ENCODE measurements at places on chromosomes 16 and 17.

- no peak for DNase-seq
Observed at GRCh38 chr17:43465049-43465448, 18.7 kb upstream of the DHX8 start.

DNA sequence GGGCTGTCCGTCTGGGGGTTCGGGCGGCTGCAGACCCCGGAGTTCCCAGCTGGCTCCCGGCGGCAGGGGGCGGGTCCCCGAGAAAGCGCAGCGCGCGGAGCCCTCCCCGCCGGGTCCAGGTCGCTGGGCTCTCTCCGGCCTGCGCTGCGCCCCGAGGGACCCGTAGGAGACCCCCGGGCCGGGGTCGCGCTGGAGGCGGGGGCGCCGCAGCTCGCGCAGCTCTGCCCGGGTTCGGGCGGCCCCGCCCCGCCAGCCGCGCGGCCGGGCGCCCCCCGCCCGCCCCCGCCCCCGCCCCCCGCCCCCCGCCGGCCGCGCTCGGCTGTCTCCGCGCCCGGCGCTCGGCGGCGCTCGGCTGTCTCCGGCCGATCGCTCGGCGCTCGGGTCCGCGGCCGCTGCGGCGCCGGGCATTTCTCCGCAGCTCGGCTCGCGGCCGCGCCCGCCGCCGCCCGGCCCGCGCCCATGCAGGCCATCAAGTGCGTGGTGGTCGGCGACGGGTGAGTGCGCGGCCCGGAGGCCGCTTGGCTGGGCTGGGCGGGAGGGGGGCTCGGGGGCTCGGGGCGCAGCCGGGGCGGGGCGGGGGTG lies at the start of gene RAC3:
Gene RAC3, plus strand, starts transcription at position 376 of the 582 bp plus-strand sequence. Its CDS starts 84 bp downstream, at position 460.
- no peak for DNase-seq

GRCh38 chr17:1629504-1630310 lies 1.1 kb upstream of the SLC43A2 start:
- DNase-seq: peak; percentile 63

- DNase-seq: no peak
Observed at GRCh38 chr16:19014461-19014860, 30.7 kb downstream of the TMC7 start.

DNA sequence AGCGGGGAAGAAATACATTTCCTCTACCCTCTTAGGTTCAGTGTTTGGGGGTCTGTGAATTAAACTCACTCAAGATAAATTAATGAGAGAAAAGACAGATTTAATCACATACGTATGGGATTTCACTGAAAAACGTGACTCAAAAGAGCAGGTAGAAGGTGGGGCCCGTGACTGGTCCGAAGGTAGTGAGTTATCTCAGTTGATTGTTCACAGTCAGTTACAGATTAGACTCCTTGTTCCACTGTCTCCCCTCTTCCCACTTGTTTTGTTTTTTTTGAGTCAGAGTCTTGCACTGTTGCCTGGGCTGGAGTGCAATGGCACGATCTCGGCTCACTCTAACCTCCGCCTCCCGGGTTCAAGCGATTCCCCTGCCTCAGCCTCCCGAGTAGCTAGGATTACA lies 301.2 kb downstream of the SEC14L1 start:
- DNase-seq: no peak

GRCh38 chr16:7324321-7324720 lies 8.3 kb upstream of the RBFOX1 start:
- DNase-seq: no peak

- no peak for DNase-seq
Observed at GRCh38 chr16:57739756-57740422, 4.3 kb downstream of the KATNB1 start.

DNA sequence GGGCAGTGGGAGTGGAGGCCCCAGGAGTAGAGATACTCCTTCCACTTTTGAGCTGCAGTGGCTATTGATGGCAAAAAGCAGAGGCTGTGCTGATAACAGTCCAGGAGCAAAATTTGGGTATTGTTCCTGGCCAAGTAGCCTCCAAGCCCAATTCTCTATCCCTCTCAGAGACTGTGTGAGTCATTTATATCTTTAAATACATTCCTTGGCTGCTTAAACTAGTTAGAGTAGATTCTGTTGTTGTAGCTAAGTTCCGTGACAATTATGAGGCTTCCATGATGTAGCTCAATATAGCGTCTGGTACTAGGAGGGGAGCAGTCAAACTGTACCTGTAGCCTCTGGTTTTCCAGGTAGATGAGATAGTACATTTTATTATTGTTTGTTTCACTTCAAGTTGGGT lies 19.9 kb upstream of the UBE2G1 start:
- no peak for DNase-seq

GRCh38 chr17:66432411-66432957 lies 130.1 kb downstream of the PRKCA start:
- no peak for DNase-seq

DNA sequence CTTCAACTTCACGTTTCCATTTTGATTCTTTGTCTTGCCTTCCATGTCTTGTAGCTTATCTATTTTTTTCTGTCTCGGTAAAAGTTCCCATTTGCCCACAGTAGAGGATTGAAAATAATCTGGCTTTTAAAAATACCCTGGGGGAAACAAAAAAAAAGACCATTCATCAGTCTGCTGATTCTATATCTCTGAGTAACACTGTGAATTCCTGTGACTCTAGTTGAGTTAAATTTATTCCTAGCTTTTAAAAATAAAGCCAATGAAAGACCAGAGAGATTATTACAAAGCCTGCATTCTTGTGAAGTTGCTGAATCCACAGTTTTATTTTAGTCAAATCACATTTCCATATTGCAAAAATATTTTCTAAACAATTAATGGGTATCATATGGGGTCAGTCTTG lies 532.3 kb downstream of the CDH13 start:
- DNase-seq: no peak

DNA sequence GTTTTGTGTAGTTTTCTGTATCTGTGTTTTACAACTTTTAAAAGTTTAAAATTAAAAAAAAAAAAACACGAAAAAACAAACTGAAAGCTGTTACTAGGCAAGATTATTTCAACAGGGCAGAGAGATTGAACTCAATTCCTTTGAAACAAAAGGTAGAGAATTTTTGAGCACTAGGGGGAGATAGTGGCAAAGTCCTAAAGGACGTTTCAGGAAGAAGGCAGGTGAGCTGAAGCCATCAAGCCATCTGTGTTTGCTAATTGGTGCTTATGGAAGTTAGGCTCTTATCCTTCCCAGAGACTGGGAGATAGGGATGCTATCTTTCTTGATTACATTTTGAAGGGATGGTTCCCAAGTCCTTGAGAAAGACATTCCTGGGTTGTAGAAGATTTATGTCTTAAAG lies 70.6 kb upstream of the CLEC3A start:
- DNase-seq: no peak

- DNase-seq: no peak
Observed at GRCh38 chr17:42101513-42102292, 3.4 kb upstream of the ZNF385C start.

- no peak for DNase-seq
Observed at GRCh38 chr17:21031756-21032396, 10.9 kb downstream of the USP22 start.

GRCh38 chr17:10010752-10011151 lies 105.7 kb upstream of the RCVRN start:
- DNase-seq: no peak

DNA sequence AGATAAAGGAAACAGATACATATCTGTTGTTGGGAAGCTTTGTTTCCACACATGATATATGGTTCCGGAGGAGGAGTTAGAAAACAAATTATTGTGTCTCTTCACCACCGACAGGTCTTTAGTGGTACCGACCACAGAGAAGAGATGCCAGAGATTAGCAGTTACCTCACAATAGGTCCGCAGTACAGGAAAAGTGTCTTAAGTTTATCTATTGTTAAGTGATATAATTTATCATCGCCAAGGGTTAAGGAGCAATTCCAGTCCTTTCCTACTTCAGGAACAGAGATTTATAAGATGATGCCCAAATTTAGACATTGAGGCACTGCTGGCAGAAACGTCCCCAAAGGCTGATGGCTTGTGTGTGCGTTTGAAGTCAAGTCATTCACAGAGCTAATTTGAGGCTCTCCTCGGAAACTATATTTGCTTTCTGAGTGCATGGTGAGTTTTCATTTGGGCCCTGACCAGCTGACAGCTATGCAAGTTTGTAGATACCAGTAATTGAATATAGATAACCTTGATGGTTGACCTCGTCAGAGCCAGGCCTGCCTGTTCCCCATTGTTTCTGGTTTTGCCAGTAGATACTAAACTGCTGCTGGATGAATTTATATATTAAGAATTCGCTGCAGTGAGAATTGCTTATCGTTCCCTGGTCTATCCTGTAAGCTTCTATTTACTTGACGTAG lies 196.4 kb upstream of the IRX3 start:
- no peak for DNase-seq

- DNase-seq: no peak
Observed at GRCh38 chr16:30924076-30924912, 922 bp downstream of the FBXL19 start.

DNA sequence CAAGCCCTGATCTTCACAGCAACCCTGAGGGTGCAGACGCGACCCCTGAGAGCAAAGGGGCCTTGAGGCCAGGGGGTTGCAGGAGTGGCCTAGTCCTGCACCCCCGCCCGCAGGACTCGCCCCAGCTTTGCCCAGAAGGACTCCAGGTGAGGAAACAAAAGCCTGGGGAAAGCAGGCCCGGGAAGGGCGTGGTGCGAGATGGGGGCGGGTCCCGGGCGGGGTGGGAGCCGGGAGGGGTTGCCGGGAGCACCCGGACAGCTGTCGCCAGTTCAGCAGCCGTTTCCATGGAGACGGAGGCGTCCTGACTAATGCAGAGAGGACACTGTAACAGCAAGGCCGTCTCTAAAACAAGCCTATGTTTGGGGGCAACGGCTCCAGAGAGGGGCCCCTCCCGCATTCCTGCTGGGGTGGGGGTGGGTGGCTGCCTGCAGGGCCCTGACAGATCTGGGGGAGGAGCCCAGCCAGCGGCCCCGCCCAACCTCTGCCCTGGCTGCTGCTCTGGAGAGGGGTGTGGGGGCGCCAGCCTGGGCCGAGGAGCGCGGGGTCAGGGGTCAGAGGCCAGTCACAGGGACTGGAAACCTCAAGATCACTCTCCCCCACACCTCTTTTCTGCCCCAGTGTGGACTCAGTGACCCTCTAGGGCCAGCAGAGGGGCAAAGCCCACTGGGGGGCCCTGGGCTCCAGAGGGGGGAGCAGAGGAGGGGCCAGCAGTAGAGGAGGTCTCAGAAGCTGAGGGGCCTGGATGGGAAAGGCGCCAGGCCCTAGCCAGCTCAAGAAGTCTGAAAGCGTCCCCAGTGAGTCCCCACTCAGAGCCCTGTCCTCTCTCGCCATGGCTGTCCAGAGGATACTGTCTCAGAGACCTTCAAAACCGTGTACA lies 3.1 kb upstream of the TPPP3 start:
- no peak for DNase-seq

GRCh38 chr17:29570521-29570920 lies 2.0 kb downstream of the TP53I13 start:
- DNase-seq: no peak

- no peak for DNase-seq
Observed at GRCh38 chr17:64223931-64224629, 39.0 kb downstream of the TEX2 start.

DNA sequence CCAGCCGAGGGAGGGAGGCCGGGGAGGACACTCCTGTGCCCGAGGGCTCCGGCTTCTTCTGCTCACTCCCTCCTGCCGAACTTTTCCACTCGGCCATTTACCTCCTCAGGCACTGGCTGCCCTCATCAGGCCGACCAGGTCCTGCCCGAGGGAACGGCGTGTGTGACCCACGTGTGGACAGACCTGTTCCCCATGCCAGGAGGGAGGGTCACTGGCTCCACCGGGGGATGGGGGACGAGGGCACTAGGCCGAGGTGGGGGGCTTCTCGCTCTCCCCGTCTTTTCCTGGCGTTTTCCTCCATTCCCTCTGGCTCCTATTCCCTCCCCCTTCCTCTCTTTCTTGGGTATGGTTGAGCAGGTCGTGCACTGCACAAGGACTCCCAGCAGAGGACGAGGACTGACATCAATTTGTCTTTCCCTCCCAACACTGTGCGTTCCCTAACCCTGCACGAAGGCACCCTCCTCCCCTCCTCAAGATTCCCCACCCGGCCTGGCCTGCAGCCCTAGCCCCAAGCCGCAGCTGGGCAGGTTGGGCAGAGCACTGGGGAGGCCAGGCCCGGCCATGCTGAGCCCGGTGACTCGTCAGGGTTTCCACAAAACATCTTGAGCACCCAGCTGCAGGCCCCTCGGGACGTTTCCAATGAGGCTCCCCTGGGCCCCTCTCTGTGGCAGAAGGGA lies 3.2 kb upstream of the IL17C start:
- DNase-seq: no peak

DNA sequence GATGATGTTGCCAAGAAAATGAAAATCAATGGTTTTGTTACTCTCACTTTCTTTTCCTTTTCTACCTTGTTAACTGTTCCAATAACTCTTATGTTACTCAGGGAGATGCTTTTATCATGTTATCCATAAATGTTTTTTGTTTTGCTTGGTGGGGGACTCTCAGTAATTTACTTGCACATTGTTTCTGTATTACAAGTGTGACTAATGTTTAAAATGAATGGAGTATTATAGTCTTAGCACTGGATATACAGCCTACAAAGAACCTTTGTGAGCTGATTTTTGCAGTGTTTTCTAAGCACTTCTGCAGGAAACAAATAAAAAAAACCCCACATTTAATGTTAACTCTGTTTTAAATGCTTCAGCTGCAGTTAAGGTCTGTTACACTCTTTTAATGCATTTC lies 12.1 kb downstream of the VMP1 start:
- no peak for DNase-seq

DNA sequence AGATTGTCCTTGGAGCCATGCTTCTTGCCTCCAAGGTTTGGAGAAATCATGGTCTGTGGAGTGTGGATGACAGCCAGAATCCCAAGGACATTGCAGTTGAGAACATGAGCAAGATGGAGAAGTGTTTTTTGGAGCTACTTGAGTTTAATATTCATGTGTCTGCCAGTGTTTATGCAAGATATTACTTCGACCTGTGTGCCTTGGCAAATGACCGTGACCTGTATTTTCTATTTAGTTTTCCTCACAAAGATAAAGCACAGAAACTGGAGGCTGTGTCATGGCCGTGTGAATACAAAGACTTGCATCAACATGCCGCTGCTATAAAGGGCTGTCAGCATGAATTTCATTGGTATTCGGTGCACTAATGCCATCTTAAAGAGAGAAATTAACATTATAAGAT lies 9.0 kb downstream of the GGA2 start:
- no peak for DNase-seq
